Activated CD4-positive, alpha-beta T cell treated with anti-CD3 and anti-CD28 coated beads, Interleukin-2, amount 50 U/mL, for 1 hour (primary cell): ENCODE measurements at places on chromosomes 3 and 15.

DNA sequence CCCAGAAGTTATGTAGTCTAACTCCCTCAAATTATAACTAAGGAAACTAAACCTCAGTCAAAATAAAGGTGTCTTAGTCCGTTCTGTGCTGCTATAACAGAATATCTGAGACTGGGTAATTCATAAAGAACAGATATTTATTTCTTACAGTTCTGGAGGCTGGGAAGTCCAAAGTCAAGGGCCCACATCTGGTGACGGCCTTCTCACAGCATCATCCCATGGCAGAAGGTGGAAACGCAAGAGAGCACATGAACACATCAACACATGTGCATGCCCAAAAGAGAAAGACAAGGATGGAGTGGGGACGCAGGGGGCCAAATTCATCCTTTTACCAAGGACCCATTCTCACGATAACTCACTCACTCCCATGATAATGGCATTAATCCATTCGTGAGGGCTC lies 73.1 kb downstream of the PCOLCE2 start:
- DNase-seq: no peak

DNA sequence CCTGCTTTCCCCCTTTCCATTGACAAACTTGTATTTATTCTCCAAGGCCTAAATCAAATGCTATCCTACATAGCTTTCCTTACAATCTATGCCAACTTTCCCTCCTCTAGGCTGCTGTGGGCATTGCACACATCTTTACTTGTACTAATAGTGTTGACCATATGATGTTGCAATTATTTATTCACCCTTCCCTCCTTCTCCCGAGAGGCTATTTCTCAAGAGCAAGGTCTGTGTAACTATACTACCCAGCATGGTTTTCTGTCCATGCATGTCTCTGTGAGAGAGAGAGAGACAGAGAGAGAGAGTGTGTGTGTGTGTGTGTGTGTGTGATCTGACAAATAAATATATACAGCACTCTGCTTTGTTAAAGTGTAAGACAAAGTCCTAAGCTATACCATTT lies 63.8 kb downstream of the GTPBP8 start:
- no peak for DNase-seq

- DNase-seq: no peak
Measured at GRCh38 chr3:126476166-126477060, 722 bp upstream of the ZXDC start.

DNA sequence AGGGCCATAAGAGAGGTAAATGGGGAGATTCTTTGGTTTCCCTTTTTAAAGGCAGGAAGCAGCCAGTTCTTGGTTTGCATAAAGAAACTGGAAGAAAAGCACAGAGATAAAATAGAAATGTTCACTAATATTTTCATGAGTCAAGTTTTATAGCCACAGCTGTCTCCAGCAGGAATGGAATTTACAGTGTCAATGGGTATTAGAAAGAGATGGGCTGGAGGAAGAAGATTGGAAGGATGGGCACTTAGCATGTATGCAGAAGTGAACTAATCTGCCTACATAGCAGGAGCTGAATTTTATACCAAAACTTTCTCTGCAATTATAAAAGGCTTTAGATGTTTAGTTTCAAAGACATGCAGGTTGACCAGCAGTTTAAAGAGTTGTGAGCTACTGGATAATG lies 521.9 kb upstream of the GOLIM4 start:
- no peak for DNase-seq

GRCh38 chr3:160987982-160988964 lies 116.9 kb downstream of the B3GALNT1 start:
- no peak for DNase-seq

DNA sequence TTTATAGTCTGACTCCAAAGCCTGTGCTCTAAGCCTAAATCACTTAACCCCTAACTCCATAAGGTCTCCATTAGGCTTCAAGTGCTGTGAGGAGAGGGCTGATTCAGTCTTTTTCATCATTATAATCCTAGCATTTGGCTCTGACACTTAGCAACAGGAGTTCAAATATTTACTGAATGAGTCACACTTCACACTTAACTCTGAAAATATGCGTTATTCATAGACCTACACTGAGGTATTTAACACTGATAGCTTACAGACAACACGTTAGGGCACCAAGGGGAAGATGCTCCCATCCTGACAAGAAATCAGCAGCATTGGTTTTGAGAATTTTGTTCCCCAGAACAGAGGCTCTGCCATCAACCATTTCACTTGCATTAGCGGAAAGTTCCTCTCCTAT lies 53.5 kb downstream of the MSL2 start:
- no peak for DNase-seq

GRCh38 chr15:70249616-70250015 lies 151.9 kb upstream of the TLE3 start:
- no peak for DNase-seq

DNA sequence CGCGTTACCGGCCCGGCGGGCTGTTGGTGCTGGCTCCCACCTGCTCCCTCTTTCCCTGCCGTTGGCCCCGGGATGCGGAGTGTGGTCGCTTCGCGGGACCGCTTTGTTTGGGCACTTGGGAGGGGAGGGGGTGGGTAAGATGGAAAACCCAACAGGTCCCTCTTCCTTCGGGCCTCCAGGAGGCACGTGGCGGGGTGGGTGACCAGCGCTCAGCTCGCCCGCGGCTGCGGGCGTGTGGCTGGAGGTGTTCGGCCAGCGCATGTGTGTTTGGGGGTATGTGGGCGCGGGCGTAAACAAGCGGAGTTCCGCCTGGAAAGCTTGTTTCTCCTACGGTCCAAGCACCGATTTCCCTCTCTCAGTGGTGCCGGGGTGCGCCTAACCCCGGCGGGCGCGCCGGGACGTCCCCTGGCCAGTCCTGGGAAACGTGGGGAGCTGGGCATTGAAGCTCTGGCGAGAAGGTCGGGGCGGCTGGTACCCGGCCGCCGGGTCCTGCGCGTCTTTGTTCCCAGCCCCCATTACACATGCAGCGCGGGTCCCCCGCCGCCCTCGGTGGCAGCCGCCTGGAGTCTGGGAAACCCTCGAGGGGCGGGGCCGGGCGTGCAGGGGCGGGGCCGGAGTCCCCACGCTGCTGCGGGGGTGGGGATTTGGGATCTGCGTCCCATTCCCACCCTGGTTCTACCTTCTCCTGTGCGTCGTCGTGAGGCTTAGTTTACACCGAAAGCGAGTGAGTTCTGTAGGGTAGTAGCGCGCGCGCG lies 1.4 kb downstream of the ACVR2B start:
- peak; percentile 31 for DNase-seq

DNA sequence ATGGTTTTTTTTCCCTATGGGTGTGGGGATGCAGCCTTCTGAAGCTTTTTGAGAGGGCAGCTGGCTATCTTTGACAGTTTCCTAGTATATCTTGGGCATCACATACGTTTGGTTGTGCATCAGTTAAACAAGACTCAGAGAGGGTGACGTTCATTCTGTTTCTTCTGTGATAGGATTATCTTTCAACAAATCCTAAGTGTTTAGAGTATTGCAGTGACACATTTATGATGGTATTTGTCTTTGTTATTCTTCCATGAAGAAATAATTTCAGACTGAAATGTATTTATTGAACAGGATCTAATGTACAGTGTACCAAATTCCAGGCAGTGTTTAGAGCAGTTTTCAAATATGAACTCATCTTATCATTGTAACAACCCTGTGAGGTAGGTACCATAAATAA lies 114.4 kb downstream of the PLCL2 start:
- DNase-seq: no peak

GRCh38 chr15:88624156-88624970 lies 3.2 kb downstream of the AEN start:
- peak; percentile 42 for DNase-seq

DNA sequence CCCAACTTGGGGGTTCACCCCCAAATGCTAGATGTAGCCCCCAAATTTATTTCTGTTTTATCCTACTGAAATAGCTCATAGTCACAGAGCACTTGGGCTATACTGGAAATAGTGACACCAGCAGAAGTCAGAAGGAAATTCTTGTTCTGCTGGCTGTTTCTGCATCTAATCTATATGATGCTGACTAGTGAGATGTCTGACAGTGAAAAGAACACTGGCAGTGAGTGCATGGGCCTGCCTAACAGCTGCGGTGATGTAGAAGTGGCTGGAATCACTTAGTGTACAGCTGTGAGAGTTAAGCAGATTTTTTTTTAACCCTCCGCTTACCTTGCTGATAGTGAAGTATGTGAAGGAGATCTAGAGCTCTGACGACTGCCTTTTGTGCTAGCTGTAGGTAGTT lies 14.0 kb downstream of the TTC14 start:
- DNase-seq: no peak

GRCh38 chr3:52084954-52085680 lies 28.7 kb upstream of the DUSP7 start:
- DNase-seq: no peak

GRCh38 chr3:45984331-45985312 lies 11.0 kb downstream of the FYCO1 start:
- no peak for DNase-seq

DNA sequence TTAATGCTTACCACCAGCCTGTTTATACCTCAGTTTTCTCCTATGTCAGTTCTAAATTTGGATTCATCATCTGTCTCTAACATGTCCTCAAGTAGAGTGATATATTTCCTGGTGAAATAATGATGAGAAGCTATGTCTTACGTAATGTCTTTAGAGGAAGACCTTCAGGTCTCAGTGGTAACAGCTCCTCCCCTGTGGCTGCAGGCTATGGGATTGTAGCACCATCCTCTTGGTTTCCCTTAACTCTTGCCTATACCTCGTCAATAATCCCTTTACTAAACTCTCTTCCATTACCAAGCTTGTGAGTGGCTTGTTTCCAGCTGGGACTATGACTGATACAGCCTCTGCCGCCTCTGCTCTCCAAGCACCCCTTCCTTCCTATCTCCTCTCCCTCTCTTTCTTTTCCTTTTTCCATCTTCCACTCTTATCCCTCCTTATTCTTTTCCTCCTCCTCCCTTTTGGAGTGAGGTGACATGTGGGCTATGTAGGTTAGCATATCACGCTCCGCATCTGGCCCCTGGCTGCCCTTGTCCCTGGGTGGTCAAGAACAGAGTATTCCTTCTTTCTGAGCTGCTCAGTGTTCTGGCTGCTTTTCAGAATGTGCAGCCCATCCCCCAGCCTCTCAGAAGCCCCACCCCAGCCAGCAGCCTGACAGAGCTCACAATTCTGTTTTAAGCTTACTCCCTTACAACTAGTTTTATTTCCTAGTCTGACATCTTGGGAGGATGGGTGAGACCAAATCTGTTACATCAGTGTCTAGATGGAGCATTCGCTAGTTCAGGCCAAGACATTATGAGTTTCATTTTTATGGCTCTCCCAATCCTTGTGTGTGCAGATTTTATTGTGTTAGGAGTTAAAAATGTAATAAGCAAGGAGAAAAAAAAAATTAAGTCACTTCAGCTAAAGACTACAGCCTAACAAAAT lies 75.0 kb upstream of the RNU6-1 start:
- DNase-seq: no peak

GRCh38 chr15:90839187-90840071 lies 29.0 kb upstream of the FURIN start:
- no peak for DNase-seq

DNA sequence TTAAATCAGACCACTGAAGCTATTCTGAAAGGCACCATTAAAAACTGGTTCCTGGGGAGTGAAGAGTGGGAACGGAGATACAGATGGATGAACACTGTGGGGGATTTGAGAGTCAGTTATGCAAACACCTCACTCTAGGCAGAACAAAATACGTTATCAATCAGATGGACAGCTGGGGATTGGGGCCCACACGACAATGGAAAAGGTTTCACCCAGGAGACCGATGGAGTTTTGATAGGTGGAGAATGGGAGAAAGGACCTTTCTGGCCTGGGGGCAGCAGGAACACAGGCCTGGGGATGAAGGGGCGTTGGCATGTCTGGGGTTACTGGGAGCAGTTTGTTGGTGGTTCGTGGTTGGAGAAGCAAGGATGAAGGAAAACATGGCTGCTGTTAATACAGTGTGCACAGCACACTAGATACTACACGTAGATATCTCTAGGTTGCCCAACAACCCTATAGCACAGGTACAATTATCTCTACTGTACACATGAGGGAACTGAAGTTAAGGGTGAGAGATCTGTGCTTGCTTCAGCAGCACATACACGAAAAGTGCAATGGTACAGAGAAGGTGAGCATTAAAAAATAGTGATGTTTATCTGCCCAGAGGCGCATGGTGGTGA lies 16.5 kb downstream of the ST6GAL1 start:
- no peak for DNase-seq

- no peak for DNase-seq
Measured at GRCh38 chr15:73910522-73911303, 15.5 kb upstream of the LOXL1 start.
